ENCODE measurements at places on chromosomes 6 and 20. TPM values are rescaled to one million over a fixed set of nuclear protein-coding genes. Genes with fewer than 3 reads are reported as not detected.
A peak's percentile ranks its signal among the peaks of the same experiment; 100 is the strongest.

DNA sequence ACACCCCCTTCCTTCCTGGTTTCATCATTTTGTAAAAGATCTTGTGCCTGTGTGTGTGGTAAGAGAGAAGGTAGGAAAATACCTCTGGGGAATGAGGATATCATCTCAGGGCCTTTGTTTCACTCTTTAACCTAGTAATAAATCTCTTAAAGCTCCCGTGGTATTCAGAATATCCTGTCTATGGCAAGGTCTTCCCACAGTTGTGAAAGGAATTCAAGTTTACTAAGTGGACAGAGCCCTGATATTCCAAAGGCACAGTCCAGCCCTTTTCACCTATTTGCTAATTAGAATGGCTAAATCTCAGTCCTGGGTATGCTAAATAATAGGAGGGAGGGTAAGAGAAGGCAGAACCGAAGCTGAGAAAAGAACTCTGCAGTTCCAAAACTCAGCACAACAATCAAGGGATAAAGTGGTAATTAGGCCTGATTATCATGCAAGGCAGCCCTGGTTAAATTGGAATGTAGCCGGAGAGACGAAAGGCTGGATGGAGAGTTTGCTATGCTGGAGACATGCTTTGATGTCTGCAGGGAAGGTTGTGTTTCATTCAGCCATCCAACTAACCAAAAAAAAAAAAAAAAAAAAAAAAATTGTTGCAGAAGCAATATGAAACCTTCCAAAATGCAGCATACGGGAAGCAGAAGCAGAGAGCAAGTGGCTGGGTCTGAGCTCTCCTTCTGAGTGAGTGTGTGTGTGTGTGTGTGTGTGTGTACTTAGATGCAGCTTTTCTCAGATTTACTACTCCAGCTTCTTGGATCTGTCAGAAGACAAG lies 28.5 kb upstream of the PIM1 start:
- no peaks in the 10 kb centered on the region for H3K36me3 ChIP-seq
- no peak overlapping the region for H3K27ac ChIP-seq
- no peaks in the 10 kb centered on the region for H3K27me3 ChIP-seq
- DNase-seq, result no peak

DNA sequence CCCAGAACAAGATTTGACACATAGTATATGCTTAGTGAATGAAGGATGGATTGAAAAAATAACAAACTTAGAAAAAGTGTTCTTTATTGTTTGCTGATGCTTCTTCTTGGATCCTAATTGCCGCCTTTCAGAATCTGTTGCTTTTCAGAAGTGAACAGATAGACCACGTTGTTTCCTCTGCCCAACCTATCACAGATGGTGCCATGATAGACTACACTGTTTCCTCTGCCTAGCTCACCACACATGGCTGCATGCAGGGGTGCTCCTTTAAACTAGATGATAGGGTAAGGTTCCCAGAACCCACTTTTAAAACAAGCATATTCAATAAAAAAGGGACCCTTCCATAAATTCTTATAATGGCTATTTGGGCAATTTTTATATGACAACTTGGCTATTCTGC lies 4.6 kb upstream of the RGS17 start:
- no peak overlapping the region for H3K27ac ChIP-seq
- H3K36me3 ChIP-seq, result no peaks in the 10 kb centered on the region
- H3K4me3 ChIP-seq, result no peak overlapping the region
- DNase-seq, result no peak
- no peaks in the 10 kb centered on the region for H3K27me3 ChIP-seq
- H3K4me1 ChIP-seq, result no peaks in the 10 kb centered on the region

The BTNL2 gene
- total RNA-seq, result not detected

GRCh38 chr6:157982563-157983405 lies 1.1 kb downstream of the SYNJ2 start:
- no peak overlapping the region for H3K27ac ChIP-seq
- H3K4me1 ChIP-seq, result no peaks in the 10 kb centered on the region
- no peak for DNase-seq

DNA sequence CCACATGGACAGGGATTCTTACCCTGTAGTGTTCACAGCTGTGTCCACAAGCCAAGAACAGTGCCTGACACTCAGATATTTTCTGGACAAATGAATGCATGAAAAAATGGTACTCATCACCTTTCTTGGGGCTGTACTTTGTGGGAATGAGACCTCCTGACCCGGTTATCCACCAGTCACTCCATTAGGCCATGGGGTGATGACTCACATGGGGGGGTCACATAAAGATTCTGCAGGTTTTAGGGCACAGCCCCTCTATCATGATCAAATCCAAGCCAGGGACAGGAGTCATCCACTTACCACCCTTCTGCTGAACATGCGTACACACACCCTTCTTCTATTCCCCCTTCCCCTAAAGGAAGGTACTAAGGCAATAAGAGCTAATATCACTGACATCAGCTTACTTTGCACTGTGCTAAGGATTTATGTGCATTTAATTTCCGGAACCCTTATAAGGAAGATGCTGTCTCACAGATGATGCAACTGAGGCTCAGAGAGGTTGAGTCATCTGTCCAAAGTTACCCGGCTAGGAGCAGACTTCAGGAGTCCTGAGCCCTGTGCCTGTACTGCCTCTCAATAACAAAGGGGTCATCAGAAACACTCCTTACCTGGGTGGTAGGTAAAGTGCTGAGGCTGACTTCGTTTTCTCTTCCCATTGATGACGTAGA lies 107.8 kb downstream of the NFATC2 start:
- H3K27me3 ChIP-seq, result no peaks in the 10 kb centered on the region
- no peak for DNase-seq
- H3K27ac ChIP-seq, result no peak overlapping the region
- H3K4me1 ChIP-seq, result no peaks in the 10 kb centered on the region
- H3K4me3 ChIP-seq, result no peak overlapping the region

DNA sequence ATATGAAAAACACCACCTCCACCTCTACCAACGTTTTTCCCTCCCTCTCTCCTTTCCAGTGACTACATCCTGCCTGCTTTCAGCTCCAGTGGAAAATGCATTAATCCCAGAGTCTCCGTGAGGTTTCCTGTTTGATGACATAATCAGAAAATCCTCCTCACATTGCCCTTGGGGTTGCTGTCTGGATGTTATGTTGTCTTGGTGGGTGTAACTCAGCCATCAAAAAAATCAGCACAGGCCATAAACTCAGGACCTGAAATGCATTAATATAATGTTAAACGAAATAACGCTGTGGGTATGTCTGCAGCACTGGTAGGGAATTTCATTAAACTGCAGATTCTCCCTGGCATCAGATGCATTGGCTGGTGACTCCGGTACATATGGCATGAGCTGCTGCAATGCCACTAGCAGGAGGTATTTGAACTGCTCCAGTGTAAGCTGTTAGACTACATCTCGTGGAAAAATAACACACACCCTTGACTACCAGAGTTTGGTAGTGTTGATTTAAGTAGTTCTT lies 297.8 kb downstream of the PRL start:
- H3K36me3 ChIP-seq, result no peaks in the 10 kb centered on the region
- H3K4me3 ChIP-seq, result no peak overlapping the region
- H3K27me3 ChIP-seq, result no peaks in the 10 kb centered on the region
- no peak for DNase-seq
- no peaks in the 10 kb centered on the region for H3K4me1 ChIP-seq

The AK9 gene
- 10.4 TPM for total RNA-seq

DNA sequence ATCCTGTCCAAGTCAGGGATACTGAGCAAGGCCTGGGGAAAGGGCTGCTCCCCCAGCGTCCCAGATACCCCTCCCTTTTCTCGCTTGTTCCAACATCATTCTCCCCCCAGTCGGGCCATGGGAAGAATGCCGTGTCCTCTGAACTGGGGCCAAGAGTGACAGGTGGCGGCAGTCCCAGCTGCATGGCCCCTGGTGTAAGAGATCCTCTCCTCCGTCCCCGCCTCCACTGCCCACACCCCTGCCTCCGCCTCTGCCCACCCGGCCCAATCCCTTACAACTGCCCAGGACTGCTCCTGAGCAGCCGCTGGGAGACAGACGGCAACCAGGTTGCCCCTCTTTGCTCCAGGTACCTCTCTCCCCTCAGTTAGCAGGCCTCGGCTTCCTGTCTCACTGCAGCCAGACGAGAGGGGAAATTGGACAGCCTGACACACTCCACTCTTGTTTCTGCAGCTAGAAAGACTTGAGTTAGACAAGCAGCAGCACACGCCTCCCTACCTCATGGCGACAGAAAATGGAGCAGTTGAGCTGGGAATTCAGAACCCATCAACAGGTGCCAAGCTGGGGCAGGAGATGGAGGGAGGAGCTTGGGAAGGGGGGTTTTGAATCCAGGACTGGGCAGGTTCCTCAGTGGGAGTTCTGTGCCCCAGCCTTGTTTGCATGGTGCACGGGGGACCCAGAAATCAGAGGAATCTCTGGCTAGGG lies at the start of gene MYLK2:
TSS of gene MYLK2 (plus strand) at position 274 of the 702 bp plus-strand sequence. CDS start at position 499, 225 bp downstream.
- H3K27me3 ChIP-seq, result no peaks in the 10 kb centered on the region
- H3K36me3 ChIP-seq, result no peaks in the 10 kb centered on the region
- no peak within 1 kb of the TSS for H3K27ac ChIP-seq

GRCh38 chr6:127923135-127923534 lies 22.3 kb upstream of the THEMIS start:
- DNase-seq, result no peak
- H3K27ac ChIP-seq, result no peak overlapping the region
- no peaks in the 10 kb centered on the region for H3K4me1 ChIP-seq
- H3K27me3 ChIP-seq, result no peaks in the 10 kb centered on the region

- DNase-seq, result no peak
- H3K4me3 ChIP-seq, result no peak overlapping the region
- no peaks in the 10 kb centered on the region for H3K36me3 ChIP-seq
These were observed 7.6 kb downstream of the ACAT2 start for GRCh38 chr6:159769470-159769869.

GRCh38 chr20:6083926-6084325 lies 30.1 kb upstream of the LRRN4 start:
- no peaks in the 10 kb centered on the region for H3K27me3 ChIP-seq
- H3K4me1 ChIP-seq, result no peaks in the 10 kb centered on the region
- no peak overlapping the region for H3K27ac ChIP-seq

- H3K27ac ChIP-seq, result peak overlapping the region; percentile 94
- DNase-seq, result no peak
- peaks cover 21% of the 10 kb centered on the region for H3K36me3 ChIP-seq
- H3K4me3 ChIP-seq, result peak overlapping the region; percentile 62
These were observed 1.2 kb downstream of the SNX21 start for GRCh38 chr20:45834797-45835161.

GRCh38 chr6:16995511-16996250 lies 106.2 kb upstream of the STMND1 start:
- H3K27me3 ChIP-seq, result no peaks in the 10 kb centered on the region
- no peak overlapping the region for H3K27ac ChIP-seq
- H3K4me1 ChIP-seq, result no peaks in the 10 kb centered on the region
- H3K4me3 ChIP-seq, result no peak overlapping the region
- no peaks in the 10 kb centered on the region for H3K36me3 ChIP-seq
- no peak for DNase-seq

DNA sequence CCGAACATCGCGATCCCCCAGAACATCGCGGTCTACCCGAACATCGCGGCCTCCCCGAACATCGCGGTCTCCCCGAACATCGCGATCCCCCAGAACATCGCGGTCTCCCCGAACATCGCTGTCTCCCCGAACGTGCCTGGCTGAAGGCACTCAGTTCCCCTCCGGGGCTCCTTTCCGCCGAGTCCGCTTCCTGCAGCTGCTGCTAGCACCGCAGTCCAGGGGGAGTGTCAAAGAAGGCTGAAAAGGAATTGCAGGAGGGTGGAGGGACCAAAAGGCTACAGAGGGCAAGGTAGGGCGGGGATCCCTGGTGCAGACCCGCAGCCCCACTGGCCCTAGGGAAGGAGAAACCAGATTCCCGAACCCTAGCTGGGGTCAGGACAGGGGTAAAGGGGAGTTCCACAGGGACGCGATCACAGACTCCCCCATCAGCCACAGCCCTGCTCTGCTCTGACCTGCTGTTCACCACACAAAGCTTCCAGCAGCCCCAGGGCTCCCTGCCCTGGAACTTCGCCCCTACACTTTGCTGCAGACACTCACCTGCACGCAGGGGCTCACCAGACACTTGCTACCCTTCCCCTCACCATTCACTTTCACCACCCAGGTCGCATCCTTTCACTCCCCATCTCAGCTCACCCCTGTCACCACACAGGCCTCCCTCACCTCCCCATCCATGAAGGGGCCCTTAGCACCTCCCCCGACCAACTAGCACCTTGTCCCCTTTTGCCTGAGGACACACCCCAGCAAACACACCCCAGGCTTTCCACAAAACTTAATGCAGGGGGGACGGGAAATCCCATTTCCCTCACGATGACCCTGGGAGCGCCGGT lies 1.7 kb downstream of the ULBP1 start:
- peaks cover 5% of the 10 kb centered on the region for H3K27me3 ChIP-seq
- H3K4me1 ChIP-seq, result no peaks in the 10 kb centered on the region
- H3K4me3 ChIP-seq, result peak overlapping the region; percentile 53
- no peak for DNase-seq

The HTR1E gene
- not detected for total RNA-seq

The CCN6 gene
- total RNA-seq, result not detected

All from tibial nerve (tissue), 4 donors.